ENCODE measurements at places on chromosomes 5 and 9.

DNA sequence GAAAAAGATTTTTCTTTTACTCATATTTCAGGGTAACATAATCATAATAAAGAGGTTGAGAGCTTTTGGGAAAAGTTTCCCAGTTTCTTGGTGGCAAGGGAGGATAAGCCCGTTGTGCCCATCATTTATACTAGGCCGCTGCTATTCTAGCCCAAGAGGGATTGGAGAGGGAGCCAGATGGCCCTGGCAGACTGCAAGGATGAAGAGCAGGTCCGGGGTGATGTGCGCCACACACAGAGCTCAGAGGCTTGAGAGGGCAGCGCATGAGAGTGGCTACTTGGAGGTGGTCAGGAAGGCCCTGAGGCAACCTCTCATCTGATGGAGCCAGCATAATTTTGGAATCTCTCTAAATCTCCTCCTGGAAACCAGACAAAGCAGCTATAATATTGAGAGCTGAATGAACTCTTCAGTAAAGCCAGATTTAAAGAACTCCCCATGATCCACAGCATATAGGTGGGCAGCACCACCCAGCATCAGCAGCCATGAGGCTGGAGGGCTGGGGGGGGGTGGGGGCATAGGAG, 110.1 kb downstream of the MED27 start:
- DNase-seq: no peak

DNA sequence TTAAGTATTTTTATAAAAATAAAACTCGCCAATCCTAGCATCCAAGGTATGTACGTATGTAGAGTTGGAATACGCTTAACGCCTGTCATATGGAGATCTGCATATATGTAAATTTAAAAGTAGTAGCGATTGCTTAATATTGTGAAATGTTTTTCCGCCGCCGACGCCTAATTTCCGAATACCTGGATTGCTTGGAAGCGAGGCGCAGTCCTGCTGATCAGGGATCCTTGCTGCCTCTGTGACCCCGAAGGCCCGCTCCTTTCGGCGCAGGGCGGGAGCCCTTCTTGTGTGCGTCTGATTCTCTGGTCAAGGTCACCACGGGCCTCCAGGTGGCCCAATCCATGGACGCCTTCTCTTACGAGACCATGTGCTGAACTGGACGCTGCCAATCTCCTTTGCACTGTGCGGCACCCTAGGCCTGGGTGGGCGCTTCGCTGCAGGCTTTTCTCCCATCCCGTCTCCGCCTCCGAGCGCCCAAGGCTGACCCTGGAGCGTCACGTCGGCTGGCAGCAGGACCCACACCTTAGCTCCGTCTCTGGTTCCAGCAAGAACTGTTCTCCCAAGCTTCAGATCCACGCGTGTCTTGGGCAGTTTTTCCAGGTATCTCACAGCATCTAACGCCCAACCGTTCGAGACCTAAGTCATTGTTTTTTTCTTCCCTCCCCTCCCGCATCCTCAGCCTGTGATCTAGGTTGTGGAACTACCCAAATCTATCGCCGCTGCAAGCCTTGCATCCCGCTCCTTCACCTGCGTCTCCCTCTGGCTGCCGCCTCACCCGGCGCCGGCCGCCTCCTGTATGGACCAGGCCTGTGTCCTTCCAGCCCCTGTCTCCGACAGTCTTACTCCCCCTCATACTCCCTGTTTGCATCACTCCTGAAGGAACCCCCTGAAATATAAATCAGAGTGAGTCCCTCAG, 3.6 kb upstream of the TRIM41 start:
- no peak for DNase-seq

DNA sequence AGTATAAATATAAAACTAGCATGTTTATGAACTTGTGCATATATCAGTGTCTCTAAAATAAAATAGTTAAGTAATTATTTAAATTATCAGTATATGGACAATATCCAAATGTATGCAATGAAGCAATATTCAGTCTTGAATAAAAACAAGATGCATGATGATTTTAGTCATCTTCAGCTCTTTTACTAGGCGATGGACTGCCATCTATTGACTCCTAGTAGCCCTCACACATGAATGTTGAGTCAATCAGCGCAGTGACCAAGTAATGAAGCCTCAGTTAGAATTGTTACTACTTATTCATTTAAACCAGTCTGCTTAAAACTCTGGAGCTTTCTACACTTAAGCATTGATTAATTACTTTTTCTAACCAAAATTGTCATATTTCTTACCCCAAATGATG, 92.9 kb upstream of the GRHPR start:
- no peak for DNase-seq

- no peak for DNase-seq
These were observed 36.3 kb upstream of the SHISAL2B start for GRCh38 chr5:64653766-64654560.
